Retina (tissue), 1 donor: ENCODE measurements at places on chromosomes 1 and 21.
A peak's percentile ranks its signal among the peaks of the same experiment; 100 is the strongest.

DNA sequence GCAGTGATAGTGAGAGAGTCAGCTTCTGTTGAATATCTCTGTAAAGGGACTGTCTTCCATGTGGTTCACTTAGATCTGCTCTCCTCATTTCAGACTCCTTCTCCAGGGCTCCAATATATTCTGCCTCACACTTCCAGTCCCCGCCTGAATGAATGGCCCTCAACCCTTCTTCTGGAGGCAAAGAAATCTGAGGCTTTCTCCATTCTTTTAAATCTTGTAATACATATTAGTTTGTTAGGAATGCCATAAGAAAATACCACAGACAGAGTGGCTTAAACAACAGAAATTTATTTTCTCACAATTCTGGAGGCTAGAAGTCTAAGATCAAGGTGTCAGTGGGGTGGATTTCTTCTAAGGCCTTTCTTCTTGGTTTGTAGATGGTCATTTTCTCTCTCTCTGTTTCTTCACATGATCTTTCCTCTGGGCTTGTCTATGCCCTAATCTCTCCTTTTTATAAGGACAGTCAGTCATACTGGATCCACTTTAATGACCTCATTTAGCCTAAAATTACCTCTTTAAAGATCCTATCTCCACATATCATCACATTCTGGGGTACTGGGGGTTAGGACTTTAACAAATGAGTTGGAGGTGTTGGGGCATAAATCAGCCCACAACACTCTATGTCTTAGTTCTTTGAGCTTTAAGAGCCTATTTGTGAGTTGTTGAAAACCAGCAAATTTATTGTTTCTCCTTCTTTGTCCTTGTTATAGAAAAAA lies 128.5 kb upstream of the KCNK2 start:
- no peak for DNase-seq

- no peak for DNase-seq
Measured at GRCh38 chr1:15876357-15877055, 29.0 kb downstream of the SPEN start.

GRCh38 chr1:205563927-205564441 lies 59.5 kb downstream of the CDK18 start:
- no peak for DNase-seq

DNA sequence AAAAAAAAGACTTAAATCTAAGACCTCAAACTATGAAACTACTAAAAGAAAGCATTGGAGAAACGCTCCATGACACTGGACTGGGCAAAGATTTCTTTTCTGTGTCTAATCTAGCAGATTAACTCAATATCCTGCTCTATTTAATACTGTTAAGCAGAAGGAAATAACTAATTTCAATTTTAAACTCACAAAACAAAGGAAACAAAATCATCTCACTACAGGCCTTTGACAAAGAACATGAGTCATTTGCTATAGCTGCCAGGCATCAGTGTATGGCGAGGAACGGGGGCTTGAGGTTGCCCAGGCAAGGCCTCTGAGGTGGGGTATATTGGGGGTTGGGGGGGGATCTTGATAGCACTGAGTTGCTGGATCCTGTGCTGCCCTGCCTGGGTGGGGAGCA lies 20.9 kb downstream of the SZT2 start:
- DNase-seq = no peak

GRCh38 chr1:218164930-218165700 lies 120.0 kb upstream of the RRP15 start:
- DNase-seq = no peak

DNA sequence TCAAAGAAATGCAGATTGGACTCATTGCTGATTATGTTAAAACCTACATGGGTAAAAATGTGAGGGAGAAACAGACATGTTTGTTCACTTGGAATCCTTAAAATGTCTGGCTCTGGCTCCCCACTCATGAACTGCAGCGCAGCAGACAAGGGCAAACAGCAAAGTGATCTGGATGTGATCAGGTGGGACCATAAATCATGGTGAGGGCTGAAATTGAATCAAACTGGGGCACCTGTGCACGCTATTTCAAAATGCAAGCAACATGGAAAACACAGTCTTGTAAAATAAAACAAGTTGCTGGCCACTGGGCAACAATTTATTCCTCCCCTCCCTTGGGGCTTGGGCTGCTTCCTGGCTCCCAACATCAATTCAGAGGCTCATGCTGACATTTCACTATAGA lies 373.4 kb downstream of the SEC16B start:
- no peak for DNase-seq

DNA sequence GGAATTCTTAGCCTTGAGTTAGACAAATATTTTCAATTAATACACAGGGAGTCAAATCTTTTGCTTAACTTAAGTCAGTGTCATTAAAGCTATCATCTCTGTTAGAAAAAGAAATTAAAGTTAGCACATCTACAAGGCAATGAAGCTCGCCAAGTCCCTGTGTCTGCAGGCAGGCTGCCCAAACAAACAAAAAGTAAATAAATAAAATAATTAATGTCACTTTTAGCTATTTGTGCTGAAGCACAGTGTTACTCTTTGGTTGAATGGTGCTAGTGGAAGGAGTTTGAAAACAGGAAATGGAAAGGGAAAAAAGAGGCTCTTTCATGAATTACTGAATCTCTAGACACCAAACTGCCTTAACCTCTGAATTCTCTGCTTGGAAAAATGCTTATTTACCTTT lies 37.1 kb upstream of the COL11A1 start:
- no peak for DNase-seq

- no peak for DNase-seq
Measured at GRCh38 chr1:15730936-15731335, 5.1 kb upstream of the SLC25A34 start.

GRCh38 chr1:41397753-41398330 lies 36.6 kb downstream of the FOXO6 start:
- DNase-seq = no peak

- DNase-seq = no peak
Measured at GRCh38 chr1:155008015-155008941, 5.7 kb downstream of the ZBTB7B start.

- no peak for DNase-seq
Measured at GRCh38 chr1:93991271-93991670, 82.0 kb upstream of the GCLM start.

GRCh38 chr1:6870086-6870485 lies 84.8 kb downstream of the CAMTA1 start:
- DNase-seq = no peak

DNA sequence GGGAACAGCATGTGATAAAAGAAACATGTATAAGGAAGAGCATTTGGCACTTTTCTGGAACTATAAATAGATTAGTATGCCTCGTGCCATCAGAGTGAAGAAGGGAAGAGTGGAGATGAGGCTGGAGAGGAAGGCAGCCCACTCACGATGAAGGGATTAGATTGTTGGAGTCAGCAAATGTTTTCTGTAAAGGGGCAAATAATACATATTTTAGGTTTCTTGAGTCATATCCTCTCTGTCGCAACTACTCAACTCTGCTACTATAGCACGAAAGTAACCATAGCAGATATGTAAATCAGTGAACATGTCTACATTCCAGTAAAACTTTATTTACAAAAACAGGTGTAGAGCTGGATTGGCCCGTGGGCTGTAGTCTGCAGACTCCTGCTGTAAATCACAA lies 147.8 kb downstream of the TENT5C start:
- no peak for DNase-seq

- no peak for DNase-seq
Measured at GRCh38 chr1:66947267-66947666, 22.5 kb downstream of the MIER1 start.

DNA sequence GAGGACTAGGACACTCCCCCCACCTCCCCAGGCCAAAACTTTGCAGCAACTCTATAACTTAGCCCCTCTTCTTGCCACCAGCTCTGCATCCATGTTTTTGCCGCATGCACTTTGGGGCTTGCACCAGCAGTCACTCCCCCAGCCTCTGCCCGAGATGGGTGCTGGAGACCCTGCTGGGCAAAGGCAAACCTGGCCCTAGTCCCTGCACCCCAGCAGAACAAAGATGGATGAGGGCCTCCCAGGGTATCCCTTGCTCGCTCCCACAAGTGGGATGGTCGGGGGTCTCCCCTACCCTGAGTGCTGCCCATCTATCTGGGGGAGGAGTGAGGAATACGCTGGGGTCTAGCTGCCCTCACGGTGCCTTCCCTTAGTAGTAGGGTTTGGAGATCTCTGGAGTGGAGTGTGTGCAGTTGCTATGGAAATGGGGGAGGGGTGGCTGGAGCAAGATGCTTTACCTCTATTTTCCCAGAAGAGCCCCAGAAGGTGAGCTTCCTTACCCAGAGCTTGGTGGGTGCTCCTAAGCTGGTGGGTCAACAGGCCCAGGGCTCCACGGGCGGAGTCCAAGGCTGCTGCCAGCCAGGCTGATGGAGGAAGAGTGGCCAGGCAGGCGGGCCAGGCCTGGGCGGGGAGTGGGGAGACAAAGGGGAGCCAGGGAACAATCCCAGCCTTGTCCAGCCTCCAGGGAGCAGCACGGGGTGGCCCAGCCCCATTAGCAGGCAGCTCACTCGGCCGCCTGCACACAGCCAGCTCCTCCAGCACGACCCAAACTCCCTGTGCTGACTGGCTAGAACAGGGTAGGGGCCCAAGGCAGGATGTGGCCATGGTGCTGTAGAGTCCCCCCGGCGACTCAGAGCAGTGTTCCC lies at the start of gene PAQR6:
Gene PAQR6, minus strand, starts transcription at position 597 of the 863 bp plus-strand sequence. CDS start 1,325 bp downstream, outside the sequence.
- DNase-seq = peak; percentile 62

DNA sequence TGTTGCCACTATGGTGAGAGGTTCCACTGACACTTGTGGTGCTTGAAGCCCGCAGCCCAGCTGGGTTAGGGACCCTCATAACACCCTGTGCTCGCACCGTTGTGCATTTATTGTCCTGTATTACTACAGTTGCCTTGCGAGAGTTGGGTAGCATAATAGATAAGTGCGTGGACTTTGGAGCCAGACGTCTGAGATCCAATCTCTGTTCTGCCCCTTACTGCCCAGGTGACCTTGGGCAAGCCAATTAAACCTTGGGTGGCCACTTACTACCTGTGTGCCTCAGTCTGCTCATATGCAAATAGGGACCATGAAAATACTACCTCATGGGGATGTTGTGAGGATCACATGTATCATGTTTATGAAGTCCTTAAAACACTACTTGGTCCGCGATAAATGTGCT lies 13.3 kb downstream of the C8B start:
- DNase-seq = no peak

- no peak for DNase-seq
Measured at GRCh38 chr1:180791806-180792205, 120.9 kb upstream of the KIAA1614 start.

- DNase-seq = peak; percentile 53
Measured at GRCh38 chr1:85579622-85580021, 939 bp upstream of the CCN1 start.

DNA sequence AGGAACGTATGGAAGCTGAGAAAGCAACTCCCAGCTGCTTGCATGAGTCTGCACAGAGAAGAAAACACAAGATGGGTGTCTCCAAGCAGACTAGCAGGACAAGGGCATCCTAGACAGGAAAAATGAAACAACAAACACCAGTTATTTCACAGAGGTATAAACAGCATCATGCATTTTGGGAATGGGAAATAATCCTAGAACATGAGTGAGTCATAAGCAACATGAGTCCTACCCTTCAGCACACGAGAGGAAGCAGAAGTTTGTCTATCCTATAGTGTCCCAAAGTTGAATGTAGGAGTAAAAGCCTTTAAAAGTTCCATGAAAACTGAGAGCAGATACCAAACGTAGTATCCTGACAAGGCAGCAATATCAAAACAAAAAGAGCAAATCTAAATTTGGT lies 11.3 kb upstream of the FRRS1 start:
- DNase-seq = no peak

GRCh38 chr1:1540090-1540817 lies at the start of gene TMEM240:
Gene TMEM240, minus strand, starts transcription at chr1:1540624. Its CDS starts 278 bp downstream, at chr1:1540346.
- DNase-seq = peak; percentile 60

GRCh38 chr1:167128261-167129227 lies 34.7 kb downstream of the STYXL2 start:
- no peak for DNase-seq

GRCh38 chr21:42988236-42988965 lies 14.0 kb downstream of the PKNOX1 start:
- no peak for DNase-seq

GRCh38 chr1:104987210-104987609 lies 1237.5 kb downstream of the AMY1C start:
- DNase-seq = no peak
